ENCODE measurements at places on chromosomes 1 and 21. TPM values are rescaled to one million over a fixed set of nuclear protein-coding genes. Genes with fewer than 3 reads are reported as not detected.

- peaks cover 2% of the 10 kb centered on the region for H3K27me3 ChIP-seq
- H3K4me3 ChIP-seq: no peak overlapping the region
- H3K4me1 ChIP-seq: no peaks in the 10 kb centered on the region
- no peak for DNase-seq
- H3K27ac ChIP-seq: no peak overlapping the region
These were observed 273.1 kb downstream of the NTNG1 start for GRCh38 chr1:107413951-107414350.

- no peaks in the 10 kb centered on the region for H3K36me3 ChIP-seq
- no peak overlapping the region for H3K27ac ChIP-seq
- H3K4me3 ChIP-seq: no peak overlapping the region
- no peaks in the 10 kb centered on the region for H3K4me1 ChIP-seq
- H3K27me3 ChIP-seq: peaks cover 4% of the 10 kb centered on the region
- DNase-seq: no peak
These were observed 19.1 kb downstream of the MATN1 start for GRCh38 chr1:30704271-30704670.

OR2L5 gene
- total RNA-seq: not detected

- no peak overlapping the region for H3K27ac ChIP-seq
- H3K4me3 ChIP-seq: no peak overlapping the region
- no peak for DNase-seq
These were observed 3.4 kb upstream of the ARHGAP29 start for GRCh38 chr1:94240822-94241221.

DNA sequence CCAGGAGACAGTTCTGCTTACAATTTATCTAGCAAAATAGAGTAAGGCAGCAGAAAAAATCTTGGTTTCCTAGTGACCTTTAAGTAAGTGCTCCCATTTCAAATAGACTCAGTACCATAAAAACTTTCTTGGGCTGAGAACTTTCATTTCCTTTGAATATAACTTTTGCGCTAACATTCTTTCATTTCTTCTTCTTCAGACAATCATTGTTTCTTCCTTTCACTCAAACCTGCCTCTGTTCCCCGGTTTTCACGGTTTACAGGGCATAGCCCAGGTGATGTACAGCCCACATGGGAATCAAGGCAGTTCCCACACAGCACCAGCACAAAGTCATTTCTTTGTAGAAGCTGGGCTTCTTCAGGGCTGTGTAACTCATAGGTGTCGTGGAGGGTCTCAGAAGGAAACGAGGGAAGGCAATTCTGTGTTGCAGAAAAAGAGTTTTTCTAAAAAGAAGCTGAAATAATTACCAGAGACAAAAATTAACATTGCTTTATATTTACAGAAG, 611.6 kb downstream of the SMYD3 start:
- no peak overlapping the region for H3K4me3 ChIP-seq
- no peaks in the 10 kb centered on the region for H3K36me3 ChIP-seq
- H3K4me1 ChIP-seq: no peaks in the 10 kb centered on the region
- no peak overlapping the region for H3K27ac ChIP-seq
- H3K27me3 ChIP-seq: no peaks in the 10 kb centered on the region
- DNase-seq: no peak

GRCh38 chr1:101278238-101278637, 41.4 kb downstream of the S1PR1 start:
- H3K4me1 ChIP-seq: peaks cover 68% of the 10 kb centered on the region
- H3K4me3 ChIP-seq: no peak overlapping the region
- H3K27me3 ChIP-seq: no peaks in the 10 kb centered on the region
- H3K27ac ChIP-seq: no peak overlapping the region

NBPF20 gene
- 0.82 TPM for total RNA-seq

DNA sequence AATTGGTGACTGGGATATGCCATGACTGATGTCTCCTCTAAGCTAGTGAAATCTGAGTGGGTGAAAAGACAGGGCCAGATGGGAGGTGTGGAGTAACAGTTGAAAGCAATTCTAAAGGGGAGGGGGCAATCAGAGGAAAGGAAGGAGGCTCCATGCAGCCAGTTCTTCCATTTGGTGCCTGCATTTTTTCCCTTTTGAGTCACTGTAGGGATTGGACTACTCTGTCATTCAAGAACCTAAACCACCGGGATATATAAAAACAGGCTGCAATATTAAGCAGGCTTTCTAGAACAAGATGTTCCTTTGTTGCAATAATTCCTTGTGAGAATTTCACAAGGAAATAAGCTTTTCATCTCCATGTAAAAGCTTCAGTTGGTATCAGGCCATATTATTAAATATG, 18.3 kb downstream of the CLIC6 start:
- peaks cover 21% of the 10 kb centered on the region for H3K27me3 ChIP-seq
- H3K27ac ChIP-seq: no peak overlapping the region
- no peak overlapping the region for H3K4me3 ChIP-seq
- no peak for DNase-seq

DNA sequence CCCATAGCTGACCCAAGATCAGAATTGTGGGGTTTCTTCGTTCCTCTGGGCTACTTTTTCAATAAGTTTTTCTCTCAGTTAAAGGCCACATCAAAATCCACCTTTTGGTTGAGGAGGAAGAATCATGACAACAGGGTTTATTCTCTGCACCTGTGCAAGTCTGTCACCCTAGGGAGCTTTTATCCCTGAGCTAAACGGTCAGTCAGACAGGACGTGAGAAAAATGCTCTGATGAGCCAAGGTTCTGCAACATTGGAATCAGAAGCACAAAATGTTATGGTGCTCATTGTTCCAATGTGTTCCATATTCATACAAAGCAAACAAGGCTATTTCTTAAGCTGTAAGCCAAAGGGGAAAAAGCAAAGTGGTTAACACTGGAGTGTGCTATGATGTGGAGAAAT, 7.4 kb upstream of the ERICH3 start:
- no peaks in the 10 kb centered on the region for H3K36me3 ChIP-seq
- DNase-seq: no peak
- H3K27ac ChIP-seq: no peak overlapping the region
- peaks cover 12% of the 10 kb centered on the region for H3K27me3 ChIP-seq
- peaks cover 5% of the 10 kb centered on the region for H3K4me1 ChIP-seq

DNA sequence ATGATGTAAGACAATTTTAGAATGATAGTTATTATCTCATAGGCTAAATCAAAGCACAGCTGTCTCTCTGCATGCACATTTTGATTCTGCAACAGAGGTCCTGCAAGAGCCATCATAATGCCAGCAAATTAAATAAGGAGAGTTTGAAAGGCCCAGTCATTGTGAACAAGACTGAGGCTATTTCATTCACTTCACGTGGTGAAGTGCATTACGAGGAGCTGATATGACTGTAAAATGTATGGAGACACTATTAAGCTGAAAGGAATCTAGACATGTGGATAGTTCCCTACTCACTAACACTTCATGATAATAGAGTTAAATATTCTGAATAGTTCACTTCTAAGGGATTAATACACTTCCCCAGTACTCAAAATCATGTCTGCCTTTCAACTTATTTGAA, 299.0 kb downstream of the SMYD3 start:
- no peaks in the 10 kb centered on the region for H3K36me3 ChIP-seq
- no peaks in the 10 kb centered on the region for H3K27me3 ChIP-seq
- DNase-seq: no peak
- no peak overlapping the region for H3K4me3 ChIP-seq
- H3K27ac ChIP-seq: no peak overlapping the region

MRPL9 gene
- total RNA-seq: 159 TPM

DNA sequence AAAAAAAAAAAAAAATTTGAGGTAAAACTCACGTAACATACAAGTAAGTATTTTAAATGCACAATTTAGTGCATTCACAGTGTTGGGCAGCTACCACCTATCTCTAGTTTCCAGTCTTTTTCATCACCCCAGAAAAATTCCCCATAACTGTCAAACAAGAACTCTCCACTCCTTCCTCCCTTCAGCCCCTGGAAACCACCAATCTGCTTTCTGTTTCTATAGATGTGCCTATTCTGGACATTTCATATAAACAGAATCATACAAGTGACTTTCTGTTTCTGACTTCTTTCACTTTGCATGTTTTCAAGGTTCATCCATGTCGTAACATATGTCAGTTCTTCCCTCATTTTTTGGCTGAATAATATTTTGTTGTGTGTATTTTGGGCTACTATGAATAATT, 24.9 kb upstream of the ETS2 start:
- peaks cover 45% of the 10 kb centered on the region for H3K4me1 ChIP-seq
- H3K36me3 ChIP-seq: peaks cover 32% of the 10 kb centered on the region
- peak overlapping the region; percentile 23 for H3K4me3 ChIP-seq
- no peaks in the 10 kb centered on the region for H3K27me3 ChIP-seq
- peak; percentile 20 for DNase-seq
- H3K27ac ChIP-seq: peak overlapping the region; percentile 70

GRCh38 chr1:243433737-243434370, 178.0 kb downstream of the SDCCAG8 start:
- H3K36me3 ChIP-seq: peaks cover 8% of the 10 kb centered on the region
- peaks cover 9% of the 10 kb centered on the region for H3K4me1 ChIP-seq
- no peak for DNase-seq
- H3K27ac ChIP-seq: no peak overlapping the region
- H3K27me3 ChIP-seq: no peaks in the 10 kb centered on the region

- H3K4me1 ChIP-seq: peaks cover 8% of the 10 kb centered on the region
- H3K27me3 ChIP-seq: no peaks in the 10 kb centered on the region
- H3K36me3 ChIP-seq: no peaks in the 10 kb centered on the region
- H3K27ac ChIP-seq: no peak overlapping the region
- no peak for DNase-seq
These were observed 57.1 kb downstream of the FAAP20 start for GRCh38 chr1:2137257-2138121.

- no peaks in the 10 kb centered on the region for H3K36me3 ChIP-seq
- peaks cover 3% of the 10 kb centered on the region for H3K4me1 ChIP-seq
- DNase-seq: no peak
These were observed 3.3 kb downstream of the NR5A2 start for GRCh38 chr1:200030791-200031190.

- H3K27ac ChIP-seq: no peak overlapping the region
- peaks cover 17% of the 10 kb centered on the region for H3K4me1 ChIP-seq
- H3K4me3 ChIP-seq: no peak overlapping the region
- H3K27me3 ChIP-seq: no peaks in the 10 kb centered on the region
- peaks cover 38% of the 10 kb centered on the region for H3K36me3 ChIP-seq
These were observed 48.0 kb downstream of the LYST start for GRCh38 chr1:235818632-235819136.

- no peak overlapping the region for H3K27ac ChIP-seq
- H3K36me3 ChIP-seq: no peaks in the 10 kb centered on the region
- H3K4me1 ChIP-seq: no peaks in the 10 kb centered on the region
These were observed 118.9 kb upstream of the COL6A1 start for GRCh38 chr21:45862543-45863207.

- DNase-seq: no peak
- no peak overlapping the region for H3K27ac ChIP-seq
- no peaks in the 10 kb centered on the region for H3K36me3 ChIP-seq
- no peak overlapping the region for H3K4me3 ChIP-seq
- peaks cover 38% of the 10 kb centered on the region for H3K4me1 ChIP-seq
These were observed 5.5 kb upstream of the TGFBR3 start for GRCh38 chr1:91891454-91891853.

GRCh38 chr1:233744779-233745513, 131.0 kb downstream of the KCNK1 start:
- H3K4me1 ChIP-seq: no peaks in the 10 kb centered on the region
- H3K27me3 ChIP-seq: peaks cover 6% of the 10 kb centered on the region
- no peak for DNase-seq
- H3K4me3 ChIP-seq: no peak overlapping the region
- H3K27ac ChIP-seq: no peak overlapping the region
- H3K36me3 ChIP-seq: no peaks in the 10 kb centered on the region

DNA sequence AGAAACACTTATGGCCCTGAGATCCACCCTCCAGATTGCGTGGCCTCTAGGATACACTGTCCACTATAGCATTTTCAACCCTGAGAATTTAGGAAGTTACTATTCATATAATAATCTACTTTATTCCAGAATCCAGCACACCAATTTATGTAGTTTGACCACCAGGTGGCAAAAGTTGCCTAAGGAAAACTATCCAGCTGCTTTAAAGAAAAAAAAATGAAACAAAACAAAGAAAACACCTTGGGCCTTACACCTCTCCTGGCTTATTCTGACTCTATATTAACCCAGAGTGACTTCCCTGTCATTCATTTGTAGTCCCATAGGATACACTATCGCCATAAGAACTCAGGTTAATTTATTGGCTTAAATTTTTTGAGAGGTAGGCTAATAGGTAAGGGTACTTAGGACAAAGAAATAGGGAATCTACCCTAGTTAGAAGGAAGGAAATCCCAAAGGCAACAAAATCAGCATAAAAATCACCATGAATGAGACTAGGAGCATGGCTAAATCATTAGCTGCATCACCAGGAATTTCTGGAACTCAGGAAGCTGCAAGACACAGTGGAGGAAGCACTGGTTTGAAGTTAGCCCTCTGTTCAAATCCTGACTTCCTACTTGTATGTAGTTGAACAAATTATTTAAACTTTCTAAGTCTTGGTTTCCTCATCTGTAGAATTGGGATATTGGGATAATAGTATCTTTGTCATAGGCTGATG, 107.5 kb downstream of the SPAG17 start:
- H3K4me3 ChIP-seq: no peak overlapping the region
- no peak for DNase-seq
- H3K27me3 ChIP-seq: peaks cover 13% of the 10 kb centered on the region
- H3K4me1 ChIP-seq: peaks cover 8% of the 10 kb centered on the region
- no peak overlapping the region for H3K27ac ChIP-seq

Measured in activated T-helper 2 cell treated with anti-CD3 and anti-CD28 coated beads, Interferon-gamma antibody, Interleukin-2, Interleukin-4, amounts not matched to agents 10 μg/mL and 5 μg/mL and 100 μg/mL, durations not matched to agents 14 hours and 24 hours and 36 hours (primary cell).